Epithelial cell of proximal tubule (primary cell): ENCODE measurements at places on chromosomes 12 and 14. TPM values are rescaled to one million over a fixed set of nuclear protein-coding genes. Genes with fewer than 3 reads are reported as not detected.

PLEKHG7 gene
- total RNA-seq, result 0.23 TPM in 1 of 2 replicates, not detected in the other

C12orf42 gene
- total RNA-seq, result not detected in 2 replicates

DNA sequence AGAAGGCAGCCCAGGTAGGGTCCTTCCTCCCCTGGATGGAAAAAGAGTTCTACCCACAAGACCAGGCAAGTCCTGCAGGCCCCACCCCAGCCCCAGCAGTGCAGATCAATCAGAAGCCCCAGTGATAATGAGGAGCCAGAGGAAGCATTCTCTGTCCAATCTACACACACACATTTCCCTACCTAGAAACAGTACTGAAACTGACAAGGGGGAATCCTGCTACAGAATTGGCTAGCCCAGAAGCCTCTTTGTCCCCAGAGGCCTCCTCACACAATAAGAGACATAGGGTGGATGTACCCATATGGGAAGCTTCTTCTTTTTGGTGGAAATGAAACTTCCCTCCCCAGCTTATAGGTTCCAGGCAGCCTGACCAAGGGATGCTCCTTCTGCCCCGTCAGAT lies 9.9 kb downstream of the FSCB start:
- DNase-seq, result no peak

DNA sequence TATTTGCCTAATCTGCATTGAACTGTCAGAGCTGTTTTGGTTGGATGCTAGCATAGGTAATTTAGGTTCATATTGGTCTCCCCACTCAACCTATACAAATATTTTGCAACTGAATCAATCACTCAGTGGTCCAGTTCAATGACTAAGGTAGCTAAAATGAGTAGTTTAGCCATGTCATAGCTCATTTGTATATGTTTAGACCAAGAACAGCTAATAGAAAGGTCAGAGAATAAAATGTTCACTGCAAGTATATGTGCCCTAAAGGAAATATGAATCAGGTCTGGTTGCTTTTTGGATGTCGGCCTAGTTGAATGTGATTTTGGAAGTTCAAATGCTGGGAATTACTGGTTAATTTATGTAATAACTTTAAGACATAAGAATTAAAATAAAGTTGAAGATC lies 883.9 kb downstream of the LRFN5 start:
- no peak for DNase-seq

GRCh38 chr12:125314051-125314755 lies 249.0 kb downstream of the AACS start:
- DNase-seq, result no peak
